Activated naive CD4-positive, alpha-beta T cell treated with anti-CD3 and anti-CD28 coated beads, Interleukin-2, amount 50 U/mL, for 72 hours (primary cell): ENCODE measurements at places on chromosomes 16 and 17.
A peak's percentile ranks its signal among the peaks of the same experiment; 100 is the strongest.

DNA sequence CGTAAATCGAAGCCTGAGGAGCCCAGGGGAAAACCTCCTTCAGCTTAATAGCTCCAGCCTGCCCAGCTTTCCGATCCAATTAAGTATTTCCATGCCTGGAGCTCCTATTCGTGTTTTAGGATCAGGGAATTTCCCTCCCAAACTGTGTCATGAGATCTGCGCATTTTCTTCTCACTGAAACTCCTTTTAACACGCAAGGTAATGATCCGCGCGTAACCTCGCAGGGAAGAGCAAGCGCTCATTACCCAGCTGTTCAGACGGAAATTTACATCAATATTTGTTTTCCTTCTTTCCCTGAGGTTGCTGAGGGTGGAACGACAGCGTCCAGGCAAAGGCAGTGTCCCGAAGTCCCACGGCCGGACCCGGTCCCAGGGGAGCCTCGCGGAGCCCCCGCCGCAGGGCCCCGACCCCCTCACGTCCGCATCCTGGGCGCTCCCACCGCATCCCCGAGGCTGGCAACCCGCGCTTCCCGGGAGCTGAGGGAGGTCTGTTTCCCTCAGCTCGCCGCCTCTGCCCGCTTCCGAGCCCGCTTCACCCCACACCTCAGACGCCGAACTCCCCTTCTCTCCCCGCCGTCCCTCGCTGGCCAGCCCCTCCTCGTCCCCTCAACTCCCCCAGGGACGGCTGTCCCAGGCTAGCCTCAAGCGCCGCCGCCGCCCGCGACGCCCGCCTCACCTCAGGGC lies 415 bp downstream of the ABCA5 start:
- no peak for DNase-seq

DNA sequence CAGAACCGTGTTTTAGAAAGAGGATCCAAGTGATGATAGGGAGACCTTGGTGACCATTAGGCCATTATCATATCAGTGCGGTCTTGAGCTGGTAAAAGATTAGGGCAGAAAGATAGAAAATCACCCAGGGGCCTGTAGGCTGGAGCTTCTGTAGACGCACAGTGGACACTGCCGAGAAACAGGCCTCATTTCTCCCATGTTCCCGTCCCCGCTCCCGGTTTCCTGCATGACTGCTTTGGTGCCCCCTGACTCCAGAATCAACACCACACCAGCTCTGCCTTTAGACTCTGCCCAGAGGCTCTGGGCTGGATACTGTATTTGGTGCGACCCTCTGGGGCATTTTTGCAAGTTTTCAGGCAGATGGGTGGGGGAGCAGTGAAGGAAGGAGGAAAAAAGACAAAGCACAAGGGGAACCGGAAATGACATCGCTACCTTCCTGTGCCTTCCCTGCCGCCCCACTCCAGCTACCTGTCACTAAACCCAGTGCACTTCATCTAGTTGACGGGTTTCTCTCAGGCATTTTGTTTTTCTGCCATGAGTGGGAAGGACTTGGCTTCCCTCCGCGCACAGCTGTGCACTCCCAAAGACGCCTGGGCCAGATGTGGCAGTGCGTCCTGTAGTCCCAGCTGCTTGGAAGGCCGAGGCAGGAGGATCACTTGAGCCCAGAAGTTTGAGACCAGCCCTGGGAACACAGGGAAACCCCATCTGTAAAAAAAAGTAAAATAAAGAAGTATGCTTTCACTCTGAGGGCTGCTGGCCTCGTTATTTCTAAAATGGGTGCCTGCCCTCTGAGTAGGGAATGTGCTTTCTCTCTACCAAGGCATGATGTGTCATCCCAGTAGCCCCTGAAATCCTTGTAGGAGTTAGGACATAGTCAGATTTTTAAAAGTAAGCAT lies 214.1 kb downstream of the RPTOR start:
- DNase-seq = no peak

- no peak for DNase-seq
Measured at GRCh38 chr17:60230358-60230757, 80.6 kb downstream of the CA4 start.

GRCh38 chr16:2833776-2834175 lies 3.7 kb downstream of the ZG16B start:
- no peak for DNase-seq

DNA sequence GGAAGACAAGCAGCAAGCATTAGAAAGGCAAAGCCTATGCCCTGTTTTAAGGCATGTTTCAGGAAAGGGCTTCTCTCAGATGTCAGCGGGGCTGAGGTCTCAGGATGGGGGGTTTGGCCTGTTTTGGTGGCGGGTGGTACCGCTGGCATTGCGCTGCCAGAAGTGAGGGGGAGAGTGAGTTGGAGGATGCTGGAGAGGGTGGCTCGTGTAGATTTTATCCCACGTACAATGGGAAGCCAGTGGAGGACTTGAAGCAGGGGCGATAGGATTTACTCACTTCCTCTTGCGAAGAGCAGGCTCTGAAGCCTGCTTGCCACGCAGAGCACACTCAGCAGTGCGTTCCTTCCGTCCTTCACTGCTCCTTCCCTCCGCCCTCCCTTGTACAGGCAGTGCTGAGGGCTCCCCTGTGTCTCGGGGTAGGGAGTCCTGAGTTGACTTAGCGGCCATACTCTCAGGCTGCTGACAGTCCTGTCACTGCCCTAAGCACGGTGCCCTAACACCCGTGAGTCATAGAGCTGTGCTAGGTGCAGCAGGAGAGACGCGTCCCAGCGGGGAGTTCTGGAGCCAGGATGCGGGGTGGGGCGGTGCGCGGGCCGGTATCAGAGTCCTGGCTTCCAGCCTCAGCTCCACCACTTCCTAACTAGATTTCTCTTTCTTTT lies 113.1 kb downstream of the SNX29 start:
- peak; percentile 73 for DNase-seq

DNA sequence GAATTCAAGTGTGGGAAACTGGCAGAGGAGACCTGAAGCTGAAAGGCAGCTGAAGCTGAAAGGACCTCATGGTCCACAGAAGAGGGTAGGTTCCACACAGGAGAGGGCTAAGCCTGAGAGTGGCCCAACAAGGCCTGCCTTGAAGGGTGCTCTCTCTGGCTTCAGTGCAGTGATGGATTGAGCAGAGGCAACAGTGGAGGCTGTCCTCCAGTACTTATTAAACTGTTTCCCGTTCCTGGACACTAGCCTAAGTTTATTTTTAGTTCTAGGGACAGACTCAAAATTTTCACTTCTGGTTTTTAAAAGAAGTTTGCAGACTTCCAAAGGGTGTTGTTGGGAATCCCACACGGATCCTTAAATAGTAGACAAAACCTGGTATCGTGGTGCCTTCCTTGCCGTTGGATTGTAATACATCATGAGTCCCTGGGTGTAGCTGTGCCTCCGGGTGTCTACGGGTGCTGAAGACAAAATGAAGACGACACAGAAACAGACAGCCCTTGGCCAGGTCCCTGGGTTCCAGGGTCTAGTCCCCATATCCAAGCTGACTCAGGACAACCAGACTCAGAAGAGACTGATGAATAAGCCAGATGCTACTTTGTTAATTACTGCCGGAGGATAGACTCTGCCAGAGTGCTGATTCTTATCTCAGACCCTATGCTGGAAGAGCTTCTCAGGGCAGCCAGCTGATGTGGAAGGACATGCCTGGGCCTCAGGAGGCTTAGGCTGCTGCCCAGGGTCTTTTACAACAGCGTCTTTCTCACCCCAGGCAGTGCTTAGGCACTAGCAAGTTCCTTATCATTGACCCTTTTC lies 7.1 kb upstream of the CMTM4 start:
- no peak for DNase-seq

DNA sequence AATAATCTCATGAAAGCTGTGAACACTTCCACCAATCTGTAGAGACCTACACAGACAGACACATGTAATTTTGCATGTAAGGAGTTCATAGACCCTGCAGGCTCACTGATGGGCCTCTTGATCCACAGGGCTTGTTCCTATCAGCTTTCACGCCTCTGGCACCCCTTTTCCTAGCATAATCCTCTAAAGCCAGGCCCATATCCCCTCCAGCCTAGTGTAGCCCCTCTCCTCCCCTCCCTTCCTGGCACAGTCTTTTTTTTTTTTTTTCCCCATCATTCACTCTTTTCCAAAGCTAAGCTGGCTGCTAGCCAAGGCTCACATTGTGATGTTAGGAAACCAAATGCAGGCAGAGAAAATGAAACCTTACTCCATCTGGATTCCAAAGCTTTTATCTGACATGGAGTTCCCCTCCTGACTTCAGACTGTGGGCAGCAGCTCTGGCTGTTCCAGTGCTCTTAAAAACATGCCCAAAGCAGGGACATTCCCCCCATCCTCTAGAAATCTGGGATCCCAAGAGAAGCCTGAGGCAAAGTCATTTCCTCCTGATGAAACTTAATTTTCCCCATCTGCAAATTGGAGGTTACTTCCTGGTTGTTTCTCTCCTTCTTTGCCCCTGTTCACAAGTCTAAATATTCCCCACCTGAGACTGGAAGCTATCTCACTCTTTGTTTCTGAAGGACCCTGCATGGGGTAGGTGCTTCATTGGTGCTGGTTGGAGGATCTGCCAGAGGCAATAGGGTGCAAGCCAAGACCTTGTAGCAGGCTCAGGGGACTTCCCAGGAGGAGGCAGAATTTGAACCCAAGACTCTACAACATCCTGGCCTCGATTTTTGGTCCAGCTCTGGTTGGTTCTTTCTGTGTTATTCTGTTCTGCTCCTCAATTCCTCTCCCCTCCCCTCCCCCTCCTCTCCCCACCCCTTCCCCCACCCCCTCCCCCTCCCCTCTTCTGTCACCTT lies 9.9 kb upstream of the CCL5 start:
- DNase-seq = no peak

DNA sequence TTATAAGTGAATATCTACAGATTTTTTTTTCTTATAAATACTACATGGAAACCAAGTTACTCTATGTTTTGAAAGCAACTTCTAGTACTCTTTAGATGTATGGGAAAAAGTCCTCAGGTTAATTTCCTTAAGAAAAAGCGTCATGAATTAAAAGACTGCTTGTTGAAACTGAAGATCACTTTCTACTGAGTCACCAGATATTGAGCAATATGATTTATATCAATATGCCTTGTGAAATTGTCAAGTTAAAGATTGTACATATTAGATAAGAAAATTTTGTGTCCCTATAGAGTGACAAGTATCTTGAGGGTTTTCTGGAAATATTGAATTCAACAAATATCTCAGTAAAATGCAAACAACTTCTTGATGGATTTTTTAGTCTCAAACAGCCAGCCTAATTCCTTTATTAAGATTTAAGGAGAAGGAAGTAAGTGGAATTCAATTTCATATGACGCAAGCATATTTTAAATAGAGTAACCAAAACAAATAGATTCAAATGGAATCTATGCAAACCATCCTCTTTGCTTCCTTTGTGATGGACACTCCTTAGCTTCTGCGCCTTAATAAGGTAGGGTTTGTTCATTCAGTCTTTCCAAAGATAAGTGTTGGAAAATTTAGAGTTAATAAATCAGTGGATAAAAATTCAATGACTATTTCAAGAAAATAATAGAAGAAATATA lies 16.6 kb downstream of the KRT12 start:
- DNase-seq = no peak

- DNase-seq = no peak
Measured at GRCh38 chr17:51748749-51749604, 409.5 kb downstream of the CA10 start.

- no peak for DNase-seq
Measured at GRCh38 chr17:63649813-63650212, 27.6 kb downstream of the MAP3K3 start.

DNA sequence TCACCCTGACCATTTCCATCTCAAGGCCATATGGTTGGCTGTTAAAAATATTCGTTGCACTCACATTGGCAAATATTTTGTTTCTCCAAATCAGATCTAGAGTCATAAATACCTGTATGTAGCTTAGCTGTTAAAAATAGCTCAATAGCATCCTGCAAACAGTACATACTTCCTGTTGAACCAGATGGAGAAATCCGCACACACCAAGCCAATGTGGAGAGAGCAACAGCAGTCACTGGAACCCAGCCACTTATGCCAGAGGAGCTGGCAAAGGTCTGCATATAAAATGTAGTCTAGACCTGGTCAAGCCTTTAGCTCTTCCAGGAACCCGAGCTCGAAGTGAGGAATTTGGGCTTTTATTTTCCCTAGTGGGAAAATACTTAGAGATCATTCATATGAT lies 146.4 kb upstream of the KCNJ16 start:
- no peak for DNase-seq

DNA sequence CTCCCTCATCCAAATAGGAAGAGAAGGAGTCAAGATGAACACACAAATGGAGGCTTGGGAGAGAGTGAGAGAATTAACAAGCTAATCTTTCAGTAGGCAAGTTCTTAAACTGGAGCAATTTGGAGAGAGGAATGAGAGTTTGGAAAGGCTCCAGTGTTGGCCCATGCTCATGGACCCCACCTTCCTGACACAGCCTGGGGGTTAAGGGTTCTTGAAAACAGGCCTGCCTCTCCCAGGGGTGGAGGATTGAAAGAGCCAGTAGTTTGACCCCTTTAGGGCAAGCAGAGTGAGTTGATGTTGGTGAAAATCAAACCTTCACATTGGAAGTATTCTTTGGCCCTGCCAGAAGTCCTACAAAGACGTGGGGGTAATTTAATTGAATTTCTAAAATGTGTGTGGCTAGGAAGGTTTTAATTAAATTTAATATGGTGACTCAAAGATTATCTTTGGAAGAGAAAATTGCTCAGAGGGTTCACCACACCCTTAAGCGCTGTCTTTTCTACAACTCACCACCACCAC lies 5.8 kb downstream of the HOXB3 start:
- no peak for DNase-seq

GRCh38 chr17:3739422-3740124 lies 15.9 kb downstream of the HASPIN start:
- DNase-seq = no peak

DNA sequence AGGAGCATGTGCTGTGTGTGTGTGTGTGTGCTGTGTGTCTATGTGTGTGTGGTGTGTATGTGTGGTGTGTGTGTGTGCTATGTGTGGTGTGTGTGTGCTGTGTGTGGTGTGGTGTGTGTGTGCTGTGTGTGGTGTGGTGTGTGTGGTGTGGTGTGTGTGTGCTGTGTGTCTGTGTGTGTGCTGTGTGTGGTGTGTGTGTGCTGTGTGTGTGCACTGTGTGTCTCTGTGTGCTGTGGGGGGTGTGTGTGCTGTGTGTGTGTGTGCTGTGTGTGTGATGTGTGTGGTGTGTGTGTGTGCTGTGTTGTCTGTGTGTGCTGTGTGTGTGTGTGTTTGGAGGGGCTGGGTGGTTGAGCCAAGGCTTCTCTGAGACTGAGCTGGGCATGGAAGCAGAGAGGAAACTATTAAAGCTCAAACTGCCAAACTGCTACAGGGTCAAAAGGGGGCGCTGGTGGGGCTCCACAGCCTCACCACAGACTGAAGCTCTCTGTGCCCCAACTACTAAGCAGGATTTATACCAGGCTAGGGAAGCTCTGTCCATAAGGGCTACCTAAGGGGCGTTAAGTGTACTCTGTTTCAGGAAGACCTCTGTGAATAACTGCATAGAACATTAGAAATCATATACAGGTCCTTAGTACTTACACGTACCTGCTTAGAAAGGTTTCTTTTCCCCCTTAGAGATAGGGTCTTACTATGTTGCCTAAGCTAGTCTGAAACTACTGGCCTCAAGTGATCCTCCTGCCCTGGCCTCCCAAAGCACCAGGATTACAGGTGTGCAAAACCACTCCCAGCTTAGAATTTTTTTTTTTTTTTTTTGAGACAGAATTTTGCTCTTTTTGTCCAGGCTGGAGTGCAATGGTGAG lies 27.8 kb upstream of the GHDC start:
- DNase-seq = no peak

GRCh38 chr17:33501185-33501584 lies 208.1 kb upstream of the ASIC2 start:
- DNase-seq = no peak

- no peak for DNase-seq
Measured at GRCh38 chr16:57145046-57146021, 40.5 kb downstream of the PSME3IP1 start.
